Activated CD4-positive, alpha-beta T cell treated with anti-CD3 and anti-CD28 coated beads, Interleukin-2, amount 50 U/mL, for 24 hours (primary cell): ENCODE measurements at places on chromosomes 3 and 15.
A peak's percentile ranks its signal among the peaks of the same experiment; 100 is the strongest.

- DNase-seq, result no peak
These were observed 57.9 kb upstream of the DLG1 start for GRCh38 chr3:197356275-197356674.

DNA sequence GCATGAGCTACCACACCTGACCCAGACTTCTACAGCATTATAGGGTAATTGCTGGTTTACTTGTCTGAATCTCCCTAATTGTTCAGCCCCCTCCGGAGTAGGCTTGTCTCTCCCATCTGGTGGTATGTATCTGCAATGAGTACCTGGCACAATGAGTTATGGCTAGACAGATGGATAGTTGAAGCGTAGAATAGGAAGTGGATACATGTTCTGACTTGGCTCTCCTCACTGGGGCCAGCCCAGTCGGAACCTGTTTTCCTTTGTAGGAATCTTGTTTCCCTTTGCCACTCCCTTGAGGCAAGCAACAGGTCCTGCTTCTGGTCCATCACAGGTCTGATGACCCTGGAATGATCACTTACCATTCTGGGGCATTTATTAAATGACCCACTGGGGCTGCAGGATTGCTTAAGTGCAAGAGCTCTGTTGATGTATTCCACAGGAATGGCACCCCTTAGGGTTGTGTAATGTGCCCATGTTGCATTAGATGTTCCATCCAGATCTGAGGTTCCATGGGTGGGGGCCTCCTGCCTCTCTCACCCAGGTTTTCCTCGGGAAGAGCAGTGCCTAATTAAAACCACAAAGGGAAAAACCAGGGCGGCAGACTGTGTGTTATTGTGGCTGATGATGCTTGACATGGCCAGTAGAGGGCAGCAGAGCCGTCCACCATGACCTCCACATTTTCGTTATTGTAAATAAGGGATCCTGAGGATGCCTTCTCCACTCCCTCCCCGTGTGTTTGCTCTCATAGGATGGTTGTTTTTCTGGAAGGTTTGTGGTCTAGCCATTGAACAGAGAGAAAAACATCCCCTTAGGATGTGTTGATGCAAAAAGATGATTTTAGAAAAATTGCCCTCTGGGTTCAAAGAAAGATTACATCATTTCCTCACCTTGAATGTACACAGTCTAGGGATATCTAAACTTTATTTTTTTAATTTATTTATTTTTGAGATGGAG, 58.0 kb downstream of the CMTM8 start:
- no peak for DNase-seq

GRCh38 chr3:51386852-51387229, 1.8 kb downstream of the MANF start:
- DNase-seq, result no peak

DNA sequence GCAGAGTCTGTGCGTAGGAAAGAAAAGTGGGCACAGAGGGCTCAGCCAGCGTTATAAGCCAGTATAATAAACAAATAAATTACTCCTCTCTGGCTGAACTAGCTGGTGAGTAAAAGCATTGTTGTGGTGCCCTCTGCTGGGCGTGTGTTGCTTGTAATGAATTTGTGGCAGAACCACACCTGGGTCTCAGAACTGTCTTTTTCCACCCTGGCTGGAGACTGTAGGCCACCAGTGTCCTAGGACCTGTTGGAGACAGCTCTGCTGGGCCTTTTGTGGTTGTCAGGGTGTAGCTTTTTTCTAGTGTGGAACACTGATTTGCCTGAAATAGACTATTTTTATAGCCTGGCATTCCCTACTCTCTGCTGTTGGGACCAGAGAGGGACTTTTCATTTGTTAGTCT, 130.5 kb upstream of the EIF1B start:
- peak; percentile 26 for DNase-seq

- no peak for DNase-seq
These were observed 164.5 kb downstream of the MEGF11 start for GRCh38 chr15:66089049-66089448.

DNA sequence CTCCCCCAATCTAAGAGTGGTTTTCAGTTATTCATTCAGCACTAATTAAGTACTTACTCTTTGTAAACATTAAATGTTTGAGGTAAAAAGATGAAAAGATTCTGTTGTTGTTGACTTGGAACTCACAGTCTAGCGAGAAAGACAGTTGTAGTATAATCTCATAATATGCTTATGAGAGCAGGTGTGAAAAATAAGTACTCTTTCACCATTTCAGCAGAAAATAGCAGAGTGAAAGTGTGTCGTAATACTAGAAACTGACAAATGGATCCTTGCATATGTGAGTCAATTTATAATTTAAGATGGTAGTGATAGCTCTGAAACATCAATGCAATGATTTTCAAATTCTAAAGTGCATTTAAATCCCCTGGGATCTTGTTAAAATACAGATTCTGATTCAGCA, 618.8 kb upstream of the CCDC54 start:
- no peak for DNase-seq

GRCh38 chr3:175073219-175073905, 214.2 kb downstream of the NAALADL2 start:
- no peak for DNase-seq
